ENCODE measurements at places on chromosomes 5 and 9.

GRCh38 chr9:8730618-8731017 lies 931.0 kb upstream of the DMAC1 start:
- no peak for DNase-seq

GRCh38 chr9:37820142-37820541 lies 19.5 kb downstream of the DCAF10 start:
- DNase-seq, result no peak

DNA sequence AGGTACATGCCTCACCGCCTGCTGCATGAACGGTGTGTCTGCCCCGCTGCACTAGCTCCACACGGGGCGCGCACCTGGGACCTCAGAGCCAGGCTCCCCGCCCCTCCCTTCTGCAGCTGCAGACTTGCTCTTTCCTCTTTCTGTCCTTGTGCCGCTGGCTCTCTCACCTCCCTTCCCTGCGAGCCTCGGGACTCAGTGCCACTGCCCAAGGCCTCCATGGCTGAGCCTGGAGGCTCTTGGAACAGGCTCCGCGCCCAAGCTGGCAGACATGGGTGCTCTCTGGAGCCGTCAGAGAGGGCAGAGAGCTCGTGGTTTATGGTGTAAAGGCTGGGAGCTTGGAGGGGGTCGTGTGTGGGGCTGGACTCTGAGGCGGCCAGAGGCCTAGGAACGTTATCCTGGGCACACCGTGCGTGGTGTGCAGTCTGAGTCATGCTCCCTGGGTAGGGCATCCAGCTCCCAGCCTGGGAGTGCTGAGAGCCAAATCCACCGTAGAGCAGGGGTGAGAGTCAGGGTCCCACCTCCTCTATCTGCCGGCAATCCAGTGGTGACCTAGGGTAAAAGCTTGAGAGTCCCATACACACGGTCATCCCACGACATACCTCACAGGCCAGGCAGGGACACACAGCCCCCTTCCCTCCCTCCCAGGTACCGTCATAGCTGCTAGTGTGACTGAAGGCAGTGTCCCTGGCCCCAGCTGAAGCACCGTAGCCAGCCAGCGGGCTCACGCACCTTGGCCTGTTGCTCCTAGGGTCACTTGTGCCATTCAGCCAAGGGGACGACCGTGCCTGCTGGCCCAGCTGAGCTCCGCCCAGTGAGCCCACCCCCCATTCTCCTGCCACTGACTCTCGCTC lies 22.4 kb downstream of the GOLGA2 start:
- DNase-seq, result no peak

DNA sequence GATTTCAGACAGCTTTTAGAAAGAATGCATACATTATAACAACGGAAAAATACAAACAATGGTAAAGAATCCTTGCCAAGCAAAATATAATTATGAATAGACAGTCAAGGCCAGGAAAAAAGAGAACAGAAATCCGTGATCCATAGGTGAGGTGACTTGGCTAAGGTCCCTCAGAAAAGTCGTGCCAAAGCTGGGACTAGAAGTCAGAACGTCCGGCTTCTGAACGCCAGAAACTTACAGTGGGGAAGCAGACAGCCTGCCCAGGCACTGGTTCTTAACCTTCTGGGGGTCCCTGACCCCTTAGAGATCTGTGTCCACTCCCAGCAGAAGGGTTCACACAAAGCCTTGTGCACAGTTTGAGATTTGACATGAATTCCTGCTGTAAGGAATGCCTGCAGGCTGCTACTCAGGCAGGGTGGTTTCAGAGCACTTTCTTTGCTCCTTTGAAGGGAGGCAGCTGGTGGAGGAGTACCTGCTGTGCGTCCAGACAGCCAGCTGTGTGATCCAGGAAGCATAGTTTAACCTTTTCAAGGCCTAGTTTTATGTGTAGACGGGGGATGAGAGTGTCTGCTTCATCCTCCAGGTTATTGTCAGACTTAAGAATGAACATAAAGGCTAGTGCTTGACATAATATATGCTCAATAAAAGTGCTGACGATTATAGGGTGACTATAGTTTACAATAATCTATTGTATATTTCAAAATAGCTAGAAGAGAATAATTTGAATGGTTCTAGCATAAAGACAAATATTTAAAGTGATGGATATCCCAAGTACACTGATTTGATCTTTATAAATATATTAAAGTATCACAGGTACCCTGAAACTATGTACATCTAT lies 852 bp downstream of the ARHGEF37 start:
- DNase-seq, result no peak

GRCh38 chr5:139422307-139422893 lies 16.9 kb downstream of the DNAJC18 start:
- no peak for DNase-seq

- DNase-seq, result no peak
These were observed 25.2 kb upstream of the PITX1 start for GRCh38 chr5:135059000-135059923.

- DNase-seq, result no peak
These were observed 11.9 kb upstream of the BTF3 start for GRCh38 chr5:73486119-73486899.

DNA sequence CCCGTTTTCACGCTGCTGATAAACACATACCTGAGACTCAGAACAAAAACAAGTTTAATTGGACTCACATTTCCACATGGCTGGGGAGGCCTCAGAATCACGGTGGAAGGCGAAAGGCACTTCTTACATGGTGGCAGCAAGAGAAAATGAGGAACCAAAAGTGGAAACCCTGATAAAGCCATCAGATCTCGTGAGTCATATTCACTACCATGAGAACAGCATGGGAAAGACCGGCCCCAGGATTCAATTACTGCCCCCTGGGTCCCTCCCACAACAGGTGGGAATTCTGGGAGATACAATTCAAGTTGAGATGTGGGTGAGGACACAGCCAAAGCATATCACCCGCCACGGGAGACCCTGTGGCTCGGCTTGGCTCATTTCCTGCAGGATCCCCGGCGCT lies 20.2 kb downstream of the EXD3 start:
- DNase-seq, result no peak

DNA sequence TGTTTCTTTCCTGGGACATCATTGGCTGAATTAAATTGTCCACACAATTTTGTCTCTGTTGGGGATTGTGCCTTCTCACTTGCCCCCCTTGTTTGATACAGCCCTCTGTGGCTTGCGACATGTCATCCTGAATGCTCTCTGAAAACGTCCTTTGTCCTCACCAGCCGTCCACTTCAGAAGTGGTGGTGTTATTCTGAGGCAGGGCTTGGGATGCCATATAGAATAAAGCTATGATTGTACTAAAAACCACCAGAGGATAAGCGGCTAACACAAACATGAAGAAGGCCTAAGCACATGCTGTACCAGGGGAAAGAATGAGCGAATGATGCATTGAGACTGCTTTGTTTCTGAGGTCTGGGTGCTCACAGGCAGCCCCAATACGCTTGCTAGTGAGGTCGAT lies 3.5 kb upstream of the SNX30 start:
- no peak for DNase-seq

DNA sequence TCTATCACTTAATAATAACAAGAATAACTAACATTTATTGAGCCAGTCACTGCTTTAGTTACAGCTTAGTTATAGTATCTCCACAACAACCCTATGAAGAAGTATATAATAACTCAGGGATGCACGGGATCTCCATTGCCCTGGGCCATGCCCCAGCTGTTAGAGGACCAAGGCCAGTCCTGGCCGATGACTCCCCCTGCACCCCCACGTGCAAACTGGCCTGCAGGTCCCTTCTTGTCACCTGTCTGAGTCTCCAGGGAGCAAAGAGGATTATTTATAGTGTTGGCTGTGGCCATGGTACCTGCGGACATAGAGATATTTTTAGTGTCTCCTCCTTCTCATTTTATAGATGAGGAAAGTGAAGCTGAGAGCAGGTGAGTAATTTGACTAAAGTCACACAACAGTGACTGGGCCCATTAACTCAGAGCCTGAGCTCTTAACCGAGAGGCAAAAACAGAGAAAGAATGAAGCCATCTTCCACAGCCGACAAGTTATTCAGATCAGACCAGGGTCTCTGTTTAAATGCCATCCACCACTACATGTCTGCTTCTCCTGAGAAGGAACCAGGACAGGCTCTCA lies 94.4 kb downstream of the TMEM215 start:
- no peak for DNase-seq

- no peak for DNase-seq
These were observed 70.8 kb upstream of the CDKN2B start for GRCh38 chr9:22079873-22080341.

GRCh38 chr5:139050432-139050831 lies 147.7 kb downstream of the SIL1 start:
- no peak for DNase-seq

DNA sequence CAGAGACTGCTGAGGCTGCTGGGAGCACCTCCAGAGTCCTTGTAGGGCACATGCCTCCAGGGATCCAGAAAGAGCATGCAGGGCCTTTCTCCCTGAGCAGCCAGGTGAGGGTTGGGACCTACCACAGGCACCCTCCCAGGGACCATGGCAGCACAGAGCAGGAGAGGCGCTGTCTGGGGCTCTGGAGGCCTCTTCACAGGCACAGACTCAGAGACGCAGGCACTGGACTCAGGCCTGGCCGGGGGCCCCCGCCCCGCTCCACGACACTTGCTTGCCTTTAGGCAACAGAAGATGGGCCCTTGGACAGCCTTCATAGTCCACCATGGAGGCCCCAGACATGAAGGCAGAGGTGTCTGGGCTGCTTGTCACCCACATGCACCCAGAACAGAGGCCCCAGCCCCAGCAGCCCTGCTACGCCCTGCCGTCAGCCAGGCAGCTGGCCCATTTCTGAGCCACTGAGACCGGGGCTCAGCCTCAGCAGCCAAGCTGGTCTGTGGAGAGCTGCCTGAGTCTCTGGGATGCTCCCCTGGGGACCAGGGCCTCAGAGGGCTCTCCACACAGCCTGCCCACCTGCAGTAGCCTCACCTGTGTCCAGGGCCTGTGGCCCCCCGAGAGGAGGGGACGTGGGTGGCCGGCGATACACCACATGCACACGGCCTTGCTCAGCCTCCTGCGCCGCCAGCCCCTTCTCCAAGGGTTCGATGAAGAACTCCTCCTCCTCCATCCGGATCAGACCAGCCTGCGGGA lies 72.8 kb downstream of the ADAMTS2 start:
- DNase-seq, result no peak

GRCh38 chr9:74711341-74711740 lies 176.4 kb downstream of the TRPM6 start:
- no peak for DNase-seq

GRCh38 chr5:67081261-67081660 lies 115.3 kb downstream of the CD180 start:
- no peak for DNase-seq

GRCh38 chr5:175736652-175737051 lies 78.8 kb downstream of the HRH2 start:
- no peak for DNase-seq

All from activated CD8-positive, alpha-beta memory T cell treated with anti-CD3 and anti-CD28 coated beads for 1 hour (primary cell).